HepG2 (cell line): ENCODE measurements at places on chromosomes 12 and 14.

- peak overlapping the region; percentile 93 for H3K27ac ChIP-seq
- DNase-seq: no peak
- H3K4me3 ChIP-seq: peak overlapping the region; percentile 70; the same call in 1 of the 2 replicates
- peaks cover 34% of the 10 kb centered on the region for H3K4me1 ChIP-seq
- H3K36me3 ChIP-seq: peaks cover 20% of the 10 kb centered on the region; the same call in 2 of the 3 replicates
These were observed 1.3 kb downstream of the RITA1 start for GRCh38 chr12:113186666-113187325.

- H3K36me3 ChIP-seq: no peaks in the 10 kb centered on the region
- no peak overlapping the region for H3K4me3 ChIP-seq
- DNase-seq: no peak
- H3K4me1 ChIP-seq: no peaks in the 10 kb centered on the region
- no peak overlapping the region for H3K27ac ChIP-seq
These were observed 84.1 kb upstream of the RESF1 start for GRCh38 chr12:31874961-31875608.

- DNase-seq: no peak
- no peaks in the 10 kb centered on the region for H3K27me3 ChIP-seq
- H3K4me3 ChIP-seq: no peak overlapping the region
- H3K4me1 ChIP-seq: no peaks in the 10 kb centered on the region
- no peak overlapping the region for H3K27ac ChIP-seq
These were observed 162.9 kb downstream of the PCNX1 start for GRCh38 chr14:71070169-71070568.

GRCh38 chr12:1339618-1340319, 254.6 kb downstream of the FBXL14 start:
- no peak for DNase-seq
- peaks cover 14% of the 10 kb centered on the region for H3K4me1 ChIP-seq
- no peaks in the 10 kb centered on the region for H3K27me3 ChIP-seq
- no peaks in the 10 kb centered on the region; the same call in 1 of the 2 replicates for H3K36me3 ChIP-seq
- no peak overlapping the region for H3K4me3 ChIP-seq
- H3K27ac ChIP-seq: no peak overlapping the region

DNA sequence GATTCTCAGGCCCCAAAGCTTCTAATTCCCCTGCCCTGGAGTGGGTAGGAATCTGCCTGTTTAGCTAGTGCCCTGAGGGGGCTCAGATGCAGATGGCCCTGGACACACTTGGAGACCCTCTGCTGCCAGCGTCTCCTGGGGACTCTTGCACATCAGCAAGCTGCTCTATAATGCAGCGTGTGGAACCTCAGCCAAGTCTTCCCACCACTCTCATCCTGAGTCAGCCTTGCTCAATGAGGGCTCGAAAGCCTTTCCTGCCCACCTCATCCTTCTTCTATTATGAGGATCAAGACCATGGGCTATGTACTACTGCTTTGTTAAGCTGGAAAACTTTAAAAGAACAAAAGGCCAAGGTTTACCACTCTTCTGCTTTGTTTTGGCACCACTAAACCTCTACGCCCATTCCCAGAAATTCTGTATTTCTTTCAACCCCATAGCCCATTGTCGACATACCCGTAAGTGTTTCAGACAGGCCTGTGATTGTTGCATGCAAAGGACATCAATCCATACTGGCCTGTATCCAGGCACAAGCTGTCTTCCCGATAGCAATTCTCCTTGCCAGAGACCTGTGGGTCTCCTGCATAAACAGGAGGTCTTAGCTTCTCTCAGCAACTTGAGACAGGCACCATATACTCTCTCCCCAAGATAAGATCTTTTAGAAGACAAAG, 246.9 kb downstream of the DPF3 start:
- no peaks in the 10 kb centered on the region for H3K36me3 ChIP-seq
- DNase-seq: no peak
- H3K27me3 ChIP-seq: peaks cover 2% of the 10 kb centered on the region; the same call in 1 of the 2 replicates
- peaks cover 21% of the 10 kb centered on the region for H3K4me1 ChIP-seq
- no peak overlapping the region for H3K4me3 ChIP-seq
- H3K27ac ChIP-seq: no peak overlapping the region

- H3K4me3 ChIP-seq: no peak overlapping the region
- H3K27ac ChIP-seq: no peak overlapping the region
- H3K36me3 ChIP-seq: no peaks in the 10 kb centered on the region
- H3K27me3 ChIP-seq: peaks cover 5% of the 10 kb centered on the region
These were observed 340.1 kb upstream of the FKBP4 start for GRCh38 chr12:2454601-2455177.

DNA sequence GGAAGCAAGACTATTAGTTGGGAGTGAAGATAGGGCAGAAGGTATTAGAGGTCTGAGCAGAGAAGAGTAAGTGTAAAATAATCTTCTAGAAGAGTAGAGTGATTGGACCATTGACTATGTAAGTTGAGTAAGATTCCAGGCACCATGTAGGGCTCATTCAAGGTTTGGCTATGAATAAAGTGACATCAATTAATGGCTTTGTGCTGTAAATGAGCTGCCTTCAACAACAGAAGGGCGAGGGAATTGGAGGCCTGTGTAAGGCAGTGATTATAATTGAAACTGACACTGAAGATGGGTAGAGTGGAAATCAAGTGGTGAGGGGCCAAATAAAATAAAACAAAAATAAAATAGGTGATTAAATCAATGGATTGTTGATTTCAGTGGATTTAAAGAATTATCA, 26.4 kb downstream of the PTPRQ start:
- no peak for DNase-seq
- H3K4me1 ChIP-seq: no peaks in the 10 kb centered on the region
- H3K27ac ChIP-seq: no peak overlapping the region
- no peaks in the 10 kb centered on the region for H3K27me3 ChIP-seq

DNA sequence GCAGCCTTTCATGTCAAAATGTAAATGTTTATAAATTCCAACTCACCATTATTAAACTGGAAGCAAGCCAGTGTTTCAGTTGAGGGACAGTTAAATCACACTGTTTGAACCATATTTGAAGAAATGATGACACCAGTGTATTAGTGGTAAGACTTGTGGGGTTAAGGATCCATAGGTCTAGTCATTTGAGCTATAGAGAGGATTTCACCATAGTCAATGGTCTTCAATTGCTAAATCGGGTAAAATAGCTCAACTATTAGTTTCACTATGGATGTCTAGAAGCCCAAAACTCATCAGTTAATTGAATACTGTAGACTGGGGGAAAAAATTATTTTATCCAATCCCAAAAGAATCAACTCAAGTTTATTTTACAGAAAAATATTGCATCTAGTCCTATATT, 659.1 kb downstream of the NRXN3 start:
- no peak for DNase-seq
- no peaks in the 10 kb centered on the region for H3K27me3 ChIP-seq
- no peaks in the 10 kb centered on the region for H3K4me1 ChIP-seq
- H3K36me3 ChIP-seq: no peaks in the 10 kb centered on the region

GRCh38 chr12:89840162-89840922, 131.7 kb upstream of the ATP2B1 start:
- no peaks in the 10 kb centered on the region for H3K27me3 ChIP-seq
- H3K4me3 ChIP-seq: no peak overlapping the region
- no peak overlapping the region for H3K27ac ChIP-seq
- H3K4me1 ChIP-seq: no peaks in the 10 kb centered on the region
- H3K36me3 ChIP-seq: no peaks in the 10 kb centered on the region

GRCh38 chr14:80388980-80389711, 177.8 kb upstream of the DIO2 start:
- no peaks in the 10 kb centered on the region for H3K4me1 ChIP-seq
- DNase-seq: no peak
- no peak overlapping the region for H3K4me3 ChIP-seq
- H3K36me3 ChIP-seq: no peaks in the 10 kb centered on the region

- DNase-seq: no peak
- peak overlapping the region; percentile 64 for H3K27ac ChIP-seq
- H3K27me3 ChIP-seq: no peaks in the 10 kb centered on the region
- H3K4me1 ChIP-seq: peaks cover 57% of the 10 kb centered on the region
- H3K36me3 ChIP-seq: no peaks in the 10 kb centered on the region
- H3K4me3 ChIP-seq: no peak overlapping the region
These were observed 267.2 kb downstream of the PAWR start for GRCh38 chr12:79423560-79423959.

GRCh38 chr12:108597559-108598471, at the start of gene TMEM119:
Gene TMEM119, minus strand, starts transcription at chr12:108598084. Its CDS starts 5,701 bp downstream, at chr12:108592383.
- H3K4me3 ChIP-seq: no peak within 1 kb of the TSS
- DNase-seq: no peak
- no peak within 1 kb of the TSS for H3K27ac ChIP-seq
- 0 out of 2 replicates have a peak, but pooled peaks cover 8% of the 10 kb centered on the region for H3K4me1 ChIP-seq

DNA sequence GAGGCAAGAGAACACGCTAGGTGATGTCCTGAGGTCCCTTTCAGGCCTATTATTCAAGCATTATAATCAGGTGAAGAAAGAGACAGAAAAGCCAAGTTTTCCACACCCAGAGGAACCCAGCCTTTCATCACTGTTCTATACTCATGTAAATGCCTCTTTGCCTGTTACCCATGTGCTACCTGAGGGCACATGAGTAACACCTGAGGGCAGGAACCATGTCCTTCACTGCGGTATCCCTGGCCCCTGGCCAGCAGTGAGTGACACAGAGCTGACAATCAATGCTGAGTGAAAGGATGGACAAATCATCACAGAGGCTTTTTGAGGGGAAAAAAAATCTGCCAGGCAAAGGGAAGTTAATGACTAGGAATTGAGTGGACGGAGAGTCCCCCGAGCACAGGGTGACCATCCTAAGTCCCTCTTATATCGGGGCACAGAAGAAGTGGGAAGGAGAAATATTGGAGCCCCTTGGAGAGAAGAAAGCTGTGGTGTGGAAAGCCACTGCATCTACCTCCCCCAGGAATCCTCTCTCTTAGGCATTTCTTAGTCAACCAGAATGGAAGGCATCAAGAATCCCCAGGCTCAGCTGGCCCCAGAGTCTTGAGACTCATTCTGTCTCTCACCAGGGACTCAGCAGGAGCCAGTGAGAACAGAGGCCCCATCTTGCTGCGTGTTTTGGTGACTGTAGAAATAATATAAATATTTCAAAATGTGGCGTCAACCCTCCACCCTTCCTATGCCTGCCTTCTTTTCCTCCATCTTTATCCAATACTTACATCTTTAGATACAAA, 212.9 kb downstream of the DPF3 start:
- no peak for DNase-seq
- no peak overlapping the region for H3K4me3 ChIP-seq
- no peaks in the 10 kb centered on the region for H3K36me3 ChIP-seq
- H3K27me3 ChIP-seq: peaks cover 22% of the 10 kb centered on the region; the same call in 1 of the 3 replicates
- H3K27ac ChIP-seq: no peak overlapping the region

DNA sequence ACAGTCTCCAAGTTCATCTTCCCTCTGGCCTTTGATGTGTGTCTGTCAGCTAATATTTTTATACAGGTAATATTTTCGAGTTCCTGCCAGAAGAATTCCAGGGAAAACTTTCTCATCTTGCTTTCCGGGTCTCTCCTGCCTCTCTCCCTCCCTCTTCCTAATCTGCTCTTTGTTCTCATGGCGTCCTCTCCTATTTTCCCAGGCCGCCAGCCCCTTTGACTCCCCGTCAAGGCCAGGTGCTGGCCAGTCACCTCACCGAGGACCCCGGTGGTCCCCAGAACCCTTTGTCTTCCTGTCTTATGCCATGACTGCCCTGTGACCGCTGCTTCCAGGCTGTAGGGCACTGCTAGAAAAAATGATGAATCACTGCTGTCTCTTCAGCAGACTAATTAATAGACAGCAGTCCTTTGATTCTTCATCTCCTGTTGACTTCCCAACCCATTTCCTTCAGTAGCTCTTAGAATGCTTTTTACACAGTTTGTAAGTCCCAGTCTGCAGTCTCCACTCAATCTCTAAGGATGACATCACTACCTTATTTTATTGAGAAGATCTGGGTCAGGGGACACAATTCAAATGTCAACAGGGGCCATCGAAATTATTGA, 40.7 kb downstream of the PPFIBP1 start:
- no peak overlapping the region for H3K27ac ChIP-seq
- no peak for DNase-seq
- H3K27me3 ChIP-seq: no peaks in the 10 kb centered on the region
- no peaks in the 10 kb centered on the region for H3K36me3 ChIP-seq
- no peak overlapping the region for H3K4me3 ChIP-seq

GRCh38 chr12:11568762-11569478, 80.6 kb upstream of the ETV6 start:
- H3K27ac ChIP-seq: no peak overlapping the region
- DNase-seq: no peak
- no peak overlapping the region for H3K4me3 ChIP-seq
- H3K36me3 ChIP-seq: no peaks in the 10 kb centered on the region
- H3K27me3 ChIP-seq: no peaks in the 10 kb centered on the region; the same call in 2 of the 3 replicates

- no peak for DNase-seq
- H3K36me3 ChIP-seq: peaks cover 77% of the 10 kb centered on the region
- H3K4me1 ChIP-seq: no peaks in the 10 kb centered on the region
- H3K27me3 ChIP-seq: no peaks in the 10 kb centered on the region
- H3K27ac ChIP-seq: no peak overlapping the region
These were observed 21.3 kb downstream of the YBX3 start for GRCh38 chr12:10701843-10702242.

GRCh38 chr12:57243521-57244311, 7.3 kb downstream of the STAC3 start:
- H3K27ac ChIP-seq: no peak overlapping the region
- H3K36me3 ChIP-seq: no peaks in the 10 kb centered on the region
- peak; percentile 54 for DNase-seq
- peak overlapping the region; percentile 51 for H3K4me3 ChIP-seq
- H3K4me1 ChIP-seq: peaks cover 57% of the 10 kb centered on the region

GRCh38 chr14:97106166-97106565, 309.0 kb downstream of the VRK1 start:
- H3K4me3 ChIP-seq: no peak overlapping the region
- no peak overlapping the region for H3K27ac ChIP-seq
- DNase-seq: no peak
- peaks cover 21% of the 10 kb centered on the region; the same call in 1 of the 3 replicates for H3K27me3 ChIP-seq
- H3K36me3 ChIP-seq: no peaks in the 10 kb centered on the region
- H3K4me1 ChIP-seq: 0 out of 2 replicates have a peak, but pooled peaks cover 4% of the 10 kb centered on the region

- no peaks in the 10 kb centered on the region for H3K36me3 ChIP-seq
- H3K4me3 ChIP-seq: no peak overlapping the region
- H3K27me3 ChIP-seq: no peaks in the 10 kb centered on the region
- DNase-seq: no peak
These were observed 3.5 kb upstream of the ANKRD52 start for GRCh38 chr12:56261503-56262232.

DNA sequence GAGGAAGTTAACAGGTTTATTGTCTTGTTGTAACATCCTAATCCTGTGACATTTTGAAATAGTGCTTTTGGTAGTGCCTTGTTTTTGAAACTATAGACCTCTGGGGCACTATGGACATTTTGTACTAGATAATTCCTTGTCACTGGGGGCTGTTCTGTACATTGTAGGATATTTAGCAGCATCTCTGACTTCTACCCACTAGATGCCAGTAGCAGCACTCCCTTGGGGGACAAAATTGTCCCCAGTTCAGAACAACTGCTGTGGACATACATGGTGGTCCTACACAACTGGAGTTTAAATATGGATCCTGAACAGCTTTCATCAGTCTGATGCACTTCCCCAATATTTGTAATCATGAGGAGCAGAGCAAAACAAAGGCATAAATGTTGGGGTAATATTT, 264.7 kb downstream of the RAD51B start:
- no peaks in the 10 kb centered on the region for H3K36me3 ChIP-seq
- no peak overlapping the region for H3K4me3 ChIP-seq
- H3K4me1 ChIP-seq: peaks cover 37% of the 10 kb centered on the region
- H3K27me3 ChIP-seq: no peaks in the 10 kb centered on the region
- DNase-seq: no peak
